ENCODE measurements at places on chromosomes 16 and 17.

DNA sequence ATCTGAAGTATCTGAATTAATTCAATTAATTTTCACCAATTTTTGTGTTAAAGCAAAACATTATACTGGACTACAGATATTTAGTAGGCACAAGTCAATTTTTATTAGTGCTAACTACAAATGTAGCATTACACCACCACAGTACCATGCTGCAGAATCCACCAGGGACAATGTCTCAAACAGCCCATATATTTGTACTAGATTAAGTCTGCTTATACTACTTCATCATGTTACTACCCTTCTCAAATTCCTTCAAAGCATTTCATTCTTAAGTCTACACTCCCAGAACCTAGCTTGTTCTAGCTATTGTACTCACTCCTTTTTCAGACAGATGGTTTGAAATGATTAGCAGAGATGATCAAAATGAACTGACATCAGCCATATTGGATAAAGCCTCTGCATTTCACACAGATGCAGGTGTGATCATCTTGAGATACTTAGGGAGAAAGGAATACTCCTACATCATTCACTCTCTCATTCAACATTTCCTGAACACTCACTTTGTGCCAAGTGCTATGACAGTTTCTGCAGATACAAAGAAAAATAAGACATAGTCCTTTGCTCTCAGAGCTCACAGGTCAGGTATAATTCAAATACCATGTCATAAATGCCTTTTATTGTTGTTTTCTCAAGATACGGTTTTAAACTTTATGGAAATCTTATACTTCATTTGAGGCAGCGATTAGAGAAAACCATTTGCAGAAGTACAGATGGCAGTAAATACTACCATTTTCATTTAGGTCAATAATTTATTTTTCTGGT is 47.7 kb downstream of the SMURF2 start:
- no peak for DNase-seq

GRCh38 chr17:163514-164098 is 17.8 kb downstream of the DOC2B start:
- no peak for DNase-seq

- no peak for DNase-seq
These were observed 92.8 kb upstream of the TNRC6C start for GRCh38 chr17:77865716-77866115.

GRCh38 chr17:67467500-67468455 is 90.7 kb downstream of the PITPNC1 start:
- no peak for DNase-seq

GRCh38 chr16:21638573-21638975 is 13.8 kb downstream of the IGSF6 start:
- no peak for DNase-seq

DNA sequence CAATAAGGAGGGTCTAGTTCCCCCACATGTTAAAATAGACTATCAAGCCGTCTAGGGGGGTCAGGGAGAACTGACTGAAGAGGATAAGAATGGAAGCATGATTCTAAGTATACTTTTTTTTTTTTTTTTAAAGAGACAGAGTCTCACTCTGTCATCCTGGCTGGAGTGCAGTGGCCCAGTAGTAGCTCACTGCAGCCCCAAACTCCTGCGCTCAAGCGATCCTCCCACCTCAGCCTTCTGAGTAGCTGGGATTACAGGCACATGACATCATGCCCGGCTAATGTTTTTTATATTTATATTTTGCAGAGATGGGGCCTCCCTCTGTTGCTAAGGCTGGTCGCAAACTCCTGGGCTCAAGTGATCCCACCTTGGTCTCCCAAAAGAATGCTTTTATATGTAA is 14.2 kb downstream of the AMFR start:
- DNase-seq = no peak

GRCh38 chr17:83032781-83033180 is 46.6 kb upstream of the METRNL start:
- DNase-seq = no peak

Data from amygdala (tissue), 56 donors.